Aorta (tissue), 5 donors: ENCODE measurements at places on chromosomes 11 and 22.

GRCh38 chr22:41237707-41238569, 2.8 kb downstream of the CHADL start:
- DNase-seq, result peak; percentile 84

GRCh38 chr11:71342116-71342515, 89.7 kb upstream of the SHANK2 start:
- DNase-seq, result no peak

GRCh38 chr11:35932681-35933319, 11.1 kb upstream of the LDLRAD3 start:
- no peak for DNase-seq

DNA sequence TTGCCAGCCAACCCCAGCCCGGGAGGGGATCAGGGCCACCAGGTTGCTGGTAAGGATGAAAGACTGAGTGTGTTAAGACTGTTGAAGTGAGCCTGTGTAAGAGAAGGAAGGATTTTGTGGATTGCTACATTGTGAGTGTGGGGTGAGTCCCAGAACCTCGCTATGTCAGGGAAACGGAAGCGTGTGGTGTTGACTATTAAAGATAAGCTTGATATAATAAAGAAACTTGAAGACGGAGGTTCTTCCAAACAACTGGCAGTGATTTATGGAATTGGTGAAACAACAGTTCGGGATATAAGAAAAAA, 627 bp downstream of the JRKL start:
- DNase-seq, result no peak

GRCh38 chr22:30574997-30575671, 669 bp upstream of the GAL3ST1 start:
- peak; percentile 84 for DNase-seq

DNA sequence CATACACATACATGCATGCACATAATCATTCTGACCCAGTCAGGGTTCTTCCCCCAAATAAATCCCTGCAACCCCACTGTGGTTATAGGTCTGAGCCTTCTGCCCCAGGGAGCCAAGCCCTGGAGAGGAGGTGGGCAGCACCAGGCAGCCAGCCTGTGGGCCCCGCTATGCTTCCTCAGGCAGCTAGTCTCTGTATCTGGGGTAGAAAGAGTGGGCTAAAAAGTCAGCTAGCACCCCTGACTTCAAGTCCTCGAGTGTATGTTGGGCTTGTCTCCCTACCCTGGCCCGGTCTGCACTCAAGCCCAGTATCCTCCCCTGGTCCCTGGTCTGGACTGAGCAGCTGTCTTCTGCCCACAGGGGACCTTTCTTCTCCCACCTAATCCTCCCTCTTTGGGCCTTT, 28.0 kb downstream of the KCNQ1OT1 start:
- no peak for DNase-seq

GRCh38 chr22:41491374-41492100, 22.6 kb downstream of the ACO2 start:
- no peak for DNase-seq

DNA sequence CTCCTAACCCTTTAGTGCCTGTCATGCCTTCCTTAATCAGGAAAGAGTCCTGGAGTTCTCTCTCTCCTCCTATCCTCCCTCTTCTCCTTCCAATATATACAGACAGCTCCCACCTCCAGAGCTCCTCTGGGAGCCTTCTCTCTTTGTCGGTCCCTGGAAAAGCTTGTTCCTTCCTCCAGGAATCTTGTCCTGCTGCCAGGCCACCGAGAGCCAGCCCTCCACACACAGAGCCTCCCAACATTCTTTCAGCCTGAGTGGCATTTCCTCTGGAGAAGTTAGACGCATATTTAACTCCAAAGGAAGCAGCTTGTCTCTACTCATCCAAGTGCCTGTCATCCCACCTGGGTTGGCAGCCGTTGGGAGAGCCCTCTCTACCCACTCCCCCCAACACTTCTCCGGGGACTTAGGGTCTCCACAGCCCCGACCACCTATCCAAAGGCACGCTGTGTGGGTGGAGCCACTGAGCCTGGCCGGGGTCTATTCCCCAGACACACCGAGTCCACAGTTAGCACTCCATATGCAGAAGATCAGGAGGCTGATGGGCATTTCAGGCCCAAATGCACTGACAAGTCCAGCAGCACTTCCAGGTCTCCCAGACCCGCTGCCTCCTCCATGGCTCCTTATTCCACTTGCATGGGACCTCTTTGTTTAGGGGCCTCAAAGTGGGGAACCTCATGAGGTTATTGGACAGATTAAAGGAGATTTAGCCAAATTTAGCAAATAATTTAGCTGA, 31.1 kb downstream of the DKK3 start:
- DNase-seq, result peak; percentile 91

GRCh38 chr11:131373095-131373725, 2.8 kb downstream of the NTM start:
- DNase-seq, result no peak

GRCh38 chr22:39097098-39098020, at the start of gene APOBEC3H:
Gene APOBEC3H, plus strand, starts transcription at chr22:39097244. Its CDS starts 3,035 bp downstream, at chr22:39100279.
- DNase-seq, result no peak

DNA sequence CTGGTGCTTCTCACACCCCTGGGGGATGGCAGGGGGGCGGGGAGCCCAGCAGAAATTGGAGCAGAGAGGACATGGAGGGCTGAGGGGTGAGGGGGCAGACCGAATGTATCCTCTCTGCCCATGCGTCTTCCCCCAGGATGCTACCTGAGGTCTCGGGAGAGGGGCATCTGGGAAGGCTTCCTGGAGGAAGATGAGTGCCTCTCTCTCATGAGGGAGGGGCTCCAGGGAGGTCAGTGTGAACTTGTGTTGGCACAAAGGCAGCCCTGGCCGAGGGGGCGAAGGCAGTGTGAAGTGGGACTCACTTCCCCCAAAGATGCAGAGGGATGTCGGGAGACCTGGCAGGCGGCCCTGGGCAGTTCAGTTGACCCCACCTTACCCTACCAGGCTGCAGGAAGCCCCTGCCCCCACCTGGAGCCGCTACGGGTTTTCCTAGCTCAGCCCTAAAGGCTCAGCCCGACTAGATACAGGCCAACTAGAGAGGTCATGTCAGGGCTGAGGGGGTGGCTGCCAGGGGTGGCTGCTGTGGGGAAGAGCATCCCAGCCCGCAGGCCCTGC, 10.4 kb downstream of the ASCL2 start:
- DNase-seq, result peak; percentile 69

GRCh38 chr22:42050641-42051180, 19.9 kb downstream of the NAGA start:
- DNase-seq, result no peak

DNA sequence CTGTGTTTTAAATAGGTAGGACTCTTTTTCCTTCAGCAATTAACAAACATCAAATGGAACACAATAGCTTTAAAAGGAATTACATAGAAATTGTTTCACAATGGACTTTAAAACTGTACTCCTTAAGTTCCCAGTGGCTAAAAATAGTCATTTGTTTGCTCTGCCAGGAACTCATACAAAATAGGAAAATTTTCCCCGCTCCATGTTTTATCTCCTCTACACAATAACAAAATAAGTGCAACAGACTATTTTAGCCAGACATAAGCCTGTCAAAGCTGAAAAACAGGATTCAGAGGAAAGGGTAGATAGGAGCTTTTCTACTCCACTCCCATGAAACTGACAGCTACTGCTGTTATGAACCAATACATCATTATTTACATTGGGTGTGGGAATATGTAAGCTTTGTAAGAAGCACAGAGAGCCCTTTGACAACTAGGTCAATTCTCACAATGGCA, 90.1 kb downstream of the STK33 start:
- no peak for DNase-seq

GRCh38 chr11:22458161-22458560, 120.0 kb downstream of the SLC17A6 start:
- DNase-seq, result no peak

GRCh38 chr11:1559111-1559951, 12.7 kb downstream of the DUSP8 start:
- peak; percentile 98 for DNase-seq

DNA sequence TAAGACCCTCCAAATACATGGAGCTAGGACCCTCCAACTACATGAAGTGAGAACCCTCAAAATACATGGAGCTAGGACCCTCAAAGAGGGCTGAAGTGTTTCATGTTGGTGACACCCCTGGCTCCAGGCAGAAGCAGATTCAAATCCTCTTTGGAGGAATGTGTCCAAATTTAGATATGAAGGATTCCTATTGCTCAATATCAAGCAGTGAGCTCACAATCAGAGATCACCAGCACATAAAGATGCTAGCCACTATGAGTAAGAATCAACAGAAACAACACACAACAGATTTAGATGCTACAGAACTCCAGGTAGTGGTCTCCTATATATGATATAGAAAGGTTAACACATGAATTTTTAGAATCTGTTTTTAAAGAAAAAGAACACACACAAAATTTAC, 11.2 kb upstream of the RAB3IL1 start:
- DNase-seq, result no peak

- DNase-seq, result no peak
Observed at GRCh38 chr11:70641369-70641768, 243.0 kb downstream of the CTTN start.

DNA sequence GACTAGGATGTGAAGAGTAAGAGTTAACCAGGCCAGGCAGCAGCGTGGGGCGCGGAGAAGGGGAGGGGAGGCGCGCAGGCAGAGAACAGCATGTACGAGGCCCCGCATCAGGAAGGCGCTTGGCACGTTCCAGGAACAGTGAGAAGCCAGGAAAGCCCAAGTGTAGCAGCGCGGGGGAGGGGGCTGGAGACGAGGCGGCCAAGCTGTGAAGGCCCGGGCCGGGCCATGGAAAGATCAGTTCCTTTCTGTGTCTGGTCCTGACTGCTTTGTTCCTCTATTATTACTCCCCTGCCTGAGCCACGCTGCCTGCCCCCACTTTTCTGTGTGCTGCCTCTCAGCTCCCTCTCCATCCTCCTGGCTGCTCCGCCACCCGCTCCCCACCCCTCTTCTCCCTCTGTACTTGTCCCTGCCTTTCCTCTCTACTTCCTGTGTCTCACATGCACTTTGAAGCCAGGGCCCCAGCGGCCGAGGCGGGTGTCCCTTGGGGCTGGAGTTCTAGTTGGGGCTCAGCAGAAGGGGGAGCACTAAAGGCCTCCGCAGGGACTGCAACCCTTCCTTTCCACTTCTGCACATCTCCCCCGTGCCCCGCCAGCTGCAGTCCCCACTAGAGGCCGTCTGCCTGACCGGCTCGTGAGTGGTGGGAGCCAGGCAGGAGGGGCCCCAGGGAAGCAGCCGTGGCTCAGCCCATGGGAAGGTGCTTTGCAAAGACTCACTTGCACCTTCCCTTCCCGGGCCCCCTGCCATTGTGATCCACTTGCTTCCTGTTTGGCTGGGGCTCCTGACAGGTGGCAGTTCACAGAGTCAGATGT, 63.7 kb downstream of the PRDM11 start:
- peak; percentile 94 for DNase-seq

- DNase-seq, result no peak
Observed at GRCh38 chr11:78981153-78981552, 406.5 kb upstream of the NARS2 start.

DNA sequence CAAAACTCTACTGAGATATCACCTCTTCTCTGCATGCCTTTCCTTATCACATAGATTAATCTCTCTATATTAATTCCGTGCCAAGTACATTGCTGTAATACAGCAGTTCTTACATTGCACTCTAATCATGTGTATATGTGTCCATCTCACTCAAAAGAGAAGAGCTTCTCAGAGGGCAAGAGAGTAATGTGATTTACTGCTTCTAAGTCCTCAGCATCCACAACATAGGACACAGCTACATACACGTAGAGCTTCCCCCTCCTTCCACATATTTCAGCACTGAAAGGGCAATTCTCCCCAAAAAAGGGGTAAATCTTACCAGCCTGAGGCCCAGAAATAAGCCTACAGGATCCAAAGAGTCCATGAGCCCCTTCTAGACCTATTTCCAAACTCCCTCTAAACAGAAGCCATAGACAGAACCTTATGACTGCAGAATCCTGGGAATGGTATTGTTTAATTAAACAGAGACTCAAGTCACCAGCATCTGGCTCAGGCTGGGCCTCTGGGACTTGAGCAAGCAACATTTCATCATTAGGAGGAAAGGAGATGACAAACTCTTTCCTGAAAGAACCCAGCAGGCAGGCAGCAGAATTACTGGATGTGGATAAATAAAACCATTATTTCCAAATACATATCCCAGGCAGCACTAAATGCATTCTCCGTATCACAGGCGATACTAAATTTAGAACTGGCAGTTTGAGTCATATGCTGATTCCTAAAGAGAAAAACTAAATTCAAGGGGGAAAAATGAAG, 87.2 kb downstream of the KCNC1 start:
- peak; percentile 63 for DNase-seq

DNA sequence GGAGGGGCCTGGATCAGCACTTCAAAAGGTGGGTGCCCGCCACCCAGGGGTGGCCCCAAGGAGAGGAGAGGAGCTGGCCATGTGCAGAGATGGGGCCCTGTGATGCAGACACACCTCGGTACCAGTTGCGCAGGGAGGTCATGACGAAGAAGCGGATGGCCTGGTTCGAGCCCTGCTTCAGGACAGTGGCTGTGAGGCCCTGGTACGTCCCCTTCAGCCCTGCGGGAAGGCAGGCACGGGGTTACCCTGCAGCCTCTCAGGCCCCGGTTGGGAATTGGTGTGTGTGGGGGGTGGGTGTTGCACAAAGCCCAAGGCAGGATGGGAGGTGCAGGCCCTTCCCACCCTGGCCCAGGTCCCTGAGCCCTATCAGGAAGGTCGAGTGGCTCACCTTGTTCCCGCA, 1.8 kb downstream of the SLC25A1 start:
- DNase-seq, result no peak

- DNase-seq, result no peak
Observed at GRCh38 chr22:19975707-19976035, 34.1 kb upstream of the TXNRD2 start.

DNA sequence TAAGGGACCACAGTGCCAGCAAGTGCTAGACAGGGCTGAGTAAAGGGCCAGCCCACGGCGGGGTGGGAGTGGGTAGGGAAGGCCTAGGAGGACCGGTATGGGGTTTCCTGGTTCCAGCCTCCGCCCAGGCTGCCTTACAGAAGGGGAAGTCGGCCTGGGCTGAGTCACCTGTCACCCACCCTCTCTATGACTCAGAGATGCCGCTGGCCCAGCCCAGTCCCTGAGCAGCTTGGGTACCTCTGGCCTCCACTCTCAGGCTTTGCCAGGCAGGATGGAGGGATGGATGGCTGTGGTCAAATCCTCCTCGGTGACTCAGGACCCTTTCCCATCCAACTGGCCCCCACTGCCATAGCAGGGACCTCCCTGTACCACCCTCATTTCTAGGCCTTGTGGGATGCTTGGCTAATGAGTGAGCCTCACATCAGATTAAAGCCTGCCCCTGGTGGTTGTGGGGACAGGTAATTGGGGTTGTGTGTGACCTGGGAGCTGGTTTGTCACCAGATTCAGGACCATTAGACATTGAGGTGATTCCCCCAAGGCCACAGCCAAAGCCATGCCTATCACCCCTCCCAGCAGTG, 13.9 kb downstream of the SLC35E4 start:
- peak; percentile 87 for DNase-seq
